Endothelial cell of umbilical vein (primary cell): ENCODE measurements at places on chromosomes 1 and 21.

GRCh38 chr1:159927849-159928431, 2.6 kb upstream of the TAGLN2 start:
- DNase-seq: no peak

DNA sequence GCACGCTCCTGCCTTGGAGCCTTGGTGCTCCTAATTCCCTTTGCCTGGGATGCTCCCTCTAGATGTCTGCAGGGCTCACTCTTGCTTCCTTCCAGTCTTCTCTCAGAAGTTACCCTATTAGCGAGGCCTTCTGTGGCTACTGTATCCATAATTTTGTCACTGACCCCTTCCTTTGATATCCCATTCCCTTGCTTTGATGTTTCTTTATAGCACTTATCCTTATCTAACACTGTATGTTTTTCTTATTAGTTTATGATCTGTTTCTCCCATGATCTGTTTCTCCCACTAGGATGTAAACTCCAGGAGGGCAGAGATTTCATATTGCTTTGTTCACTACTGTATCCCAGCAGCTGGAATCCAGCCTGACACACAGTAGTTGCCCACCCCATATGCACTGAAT, 263.4 kb downstream of the FOXD2 start:
- no peak for DNase-seq

GRCh38 chr21:34129901-34130715, 56.7 kb downstream of the MRPS6 start:
- no peak for DNase-seq

DNA sequence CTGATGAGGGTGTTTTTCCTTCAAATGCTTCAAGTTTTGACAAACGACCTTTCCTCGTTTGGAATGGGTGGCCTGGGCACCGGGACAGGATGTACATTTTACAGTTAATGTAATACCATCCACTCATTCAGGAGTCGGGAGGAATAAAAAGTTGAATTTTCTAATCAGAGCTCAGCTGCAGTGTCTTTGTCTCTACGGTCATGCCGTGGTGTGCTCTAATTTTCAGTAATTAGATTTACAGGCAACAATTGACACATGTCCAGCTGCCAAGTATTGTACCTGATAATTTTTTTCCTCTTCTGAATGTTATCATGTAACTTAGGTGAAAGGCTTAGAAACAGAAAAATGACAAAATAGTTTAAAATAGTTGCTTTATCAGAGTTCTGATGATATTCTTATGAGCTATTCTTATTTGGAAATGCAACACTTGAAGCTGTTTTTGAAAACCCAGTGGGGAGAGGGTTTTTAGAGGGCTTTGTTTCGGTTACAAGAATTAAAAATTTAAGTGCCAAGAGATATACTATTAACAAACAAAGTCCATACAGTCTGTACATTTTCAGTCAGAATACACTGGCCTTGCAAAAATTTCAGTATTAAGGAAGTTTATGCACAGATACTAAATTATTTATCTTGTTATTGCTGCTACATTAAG, 1.0 kb downstream of the CDKN2C start:
- peak; percentile 40 for DNase-seq

DNA sequence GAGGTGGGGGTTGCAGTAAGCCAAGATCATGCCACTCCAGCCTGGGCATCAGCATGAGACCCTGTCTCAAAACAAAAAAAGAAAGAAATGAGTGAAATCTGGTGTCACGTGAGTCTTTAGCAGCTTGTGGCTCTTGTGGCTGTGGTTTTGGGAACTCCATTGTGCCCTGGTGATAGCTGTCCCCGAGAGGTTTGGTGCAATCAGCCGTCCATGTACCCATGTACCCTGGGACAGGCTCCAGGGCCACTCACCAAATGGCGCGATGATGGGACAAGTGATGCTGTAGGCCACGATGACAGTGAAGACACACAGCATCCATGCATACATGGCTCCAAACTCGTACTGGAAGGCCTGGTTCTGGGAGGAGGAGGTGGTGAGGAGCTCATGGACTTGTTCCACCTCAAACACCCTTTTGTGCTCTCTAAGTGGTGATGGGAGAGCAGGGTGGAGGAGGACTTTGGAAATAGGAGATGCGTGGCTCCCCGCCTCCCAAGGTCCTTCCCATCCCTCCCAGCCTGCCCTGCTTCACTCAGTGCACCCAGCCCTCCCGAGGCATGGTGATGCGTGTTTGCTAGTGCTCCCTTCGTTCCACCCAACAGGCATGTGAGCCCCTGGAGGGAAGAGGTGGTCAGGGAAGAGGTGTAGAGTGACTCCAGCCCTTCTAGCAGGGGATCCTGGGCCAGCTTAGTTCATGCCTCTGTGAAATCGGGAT, 29.6 kb downstream of the TMEM63A start:
- no peak for DNase-seq
